ENCODE measurements at places on chromosomes 3 and 15.

DNA sequence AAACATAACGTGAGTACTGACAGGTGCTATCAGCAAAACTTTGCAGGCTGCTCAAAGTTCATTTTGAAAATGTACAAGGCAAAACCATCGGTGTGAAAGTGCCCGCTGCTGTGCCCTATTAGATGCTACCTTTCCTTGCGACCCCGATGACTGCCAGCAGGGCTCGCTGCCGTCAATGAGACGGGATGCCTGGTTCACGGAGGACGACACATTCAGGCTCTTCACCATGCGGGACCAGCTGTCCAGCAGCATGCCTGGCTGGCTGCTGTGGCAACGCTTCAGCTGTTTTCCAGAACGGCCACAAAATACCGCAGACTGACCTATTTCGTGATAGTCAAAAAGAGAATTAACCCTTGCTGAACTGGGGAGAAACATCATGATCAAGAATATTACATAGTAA lies 92.7 kb upstream of the OCA2 start:
- no peak for DNase-seq

- no peak for DNase-seq
These were observed 6.0 kb downstream of the NCBP2 start for GRCh38 chr3:196936288-196936687.

DNA sequence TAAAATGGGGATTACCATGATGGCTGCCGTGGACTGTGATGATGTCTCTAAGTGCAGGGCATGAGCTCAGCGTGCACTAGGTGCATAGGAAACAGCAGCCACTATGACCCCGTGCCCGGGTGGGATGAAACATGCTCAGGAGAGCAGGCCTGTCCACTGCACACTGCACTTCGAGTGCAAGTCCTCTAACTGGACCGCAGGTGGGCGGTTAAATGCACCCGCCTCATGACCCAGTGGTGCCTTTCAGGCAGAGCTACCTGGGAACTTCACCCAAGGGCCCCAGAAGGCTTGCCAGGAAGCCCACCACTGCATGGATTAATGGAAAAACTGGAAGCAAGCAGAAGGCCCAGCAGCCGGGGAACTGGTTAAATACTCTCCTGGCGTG lies 34.0 kb downstream of the PRKCD start:
- DNase-seq = no peak

DNA sequence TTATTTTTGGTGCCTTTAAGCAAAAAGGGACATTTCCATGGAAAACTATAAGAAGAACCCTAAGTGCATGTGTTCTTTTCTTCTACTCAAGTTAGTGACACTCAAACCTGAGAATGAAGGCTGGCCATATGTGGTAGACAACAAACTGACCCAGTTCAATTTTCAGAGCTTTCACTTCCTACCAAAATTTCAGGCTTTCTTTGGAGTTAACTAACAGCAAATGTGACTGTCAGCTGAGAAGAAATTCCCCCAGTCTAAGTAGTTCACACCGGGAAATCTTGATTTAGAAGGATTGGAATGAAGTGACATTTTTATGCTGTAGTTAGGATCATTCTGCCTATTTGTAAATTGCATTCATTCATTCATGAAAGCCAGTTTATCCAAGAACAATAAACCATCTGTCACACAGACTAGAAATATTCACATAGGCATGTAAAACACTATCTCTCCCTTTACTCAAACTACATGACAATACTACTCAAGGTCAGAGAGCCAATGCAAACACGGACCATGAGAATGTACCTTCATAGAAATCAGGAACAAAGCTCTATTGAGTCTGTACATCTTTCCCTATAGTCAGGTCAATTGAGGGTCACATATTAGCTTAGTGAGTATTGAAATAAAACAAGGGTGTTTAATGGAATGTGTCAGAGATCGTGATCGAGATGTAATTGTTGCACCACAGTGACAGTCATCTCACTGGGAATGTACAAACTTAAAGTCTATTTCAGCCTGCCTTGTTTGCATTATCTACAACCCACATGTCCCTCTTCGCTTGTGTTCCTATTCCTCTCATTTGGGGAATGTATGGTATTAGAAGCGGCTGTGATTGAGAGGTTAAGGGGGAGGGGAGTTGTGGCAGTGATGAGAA lies 113.8 kb upstream of the TGFBR2 start:
- no peak for DNase-seq

DNA sequence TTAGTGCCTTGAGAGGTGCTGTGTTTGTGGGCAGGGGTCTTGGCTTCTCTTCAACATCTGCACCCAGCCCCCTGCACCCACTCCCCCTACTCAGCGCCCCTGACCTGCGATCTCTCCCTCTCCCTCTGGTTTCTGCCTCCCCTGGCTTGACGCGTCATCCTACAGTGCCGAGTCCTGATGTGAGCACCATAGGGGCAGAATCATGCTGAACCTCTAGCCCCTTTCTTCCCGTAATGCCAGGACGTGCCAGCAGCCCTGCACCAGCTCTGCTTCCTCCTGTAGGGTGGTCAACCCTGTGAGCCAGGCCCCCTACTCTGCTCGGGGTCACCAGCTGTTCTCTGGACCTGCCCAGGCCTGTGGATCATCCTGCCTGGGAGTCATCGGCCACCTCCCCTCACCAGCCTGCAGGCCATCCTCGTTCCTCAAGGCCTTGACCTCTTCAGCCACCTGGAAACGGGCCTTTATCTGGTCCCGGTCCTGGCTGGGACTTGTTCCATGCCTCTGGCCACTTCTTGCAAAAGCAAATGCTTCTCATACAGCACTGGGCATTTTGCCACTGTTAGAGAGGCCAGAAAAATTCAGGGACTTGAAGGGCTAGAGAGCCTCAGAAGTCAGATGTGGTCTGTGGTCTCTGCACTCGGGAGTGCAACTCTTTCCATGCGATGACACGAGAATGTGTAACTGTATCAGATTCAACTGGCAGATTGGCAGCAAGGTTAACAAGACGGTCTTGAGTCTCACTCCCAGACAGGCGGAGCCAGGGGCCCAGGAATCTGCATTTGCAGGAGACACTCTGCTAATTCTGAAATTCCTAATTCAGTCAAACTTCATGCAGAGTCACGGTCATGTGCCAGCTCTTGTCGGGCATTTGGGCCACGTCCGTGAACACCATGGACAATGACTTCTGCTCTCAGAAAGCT lies 16.7 kb upstream of the KLF15 start:
- DNase-seq = no peak

DNA sequence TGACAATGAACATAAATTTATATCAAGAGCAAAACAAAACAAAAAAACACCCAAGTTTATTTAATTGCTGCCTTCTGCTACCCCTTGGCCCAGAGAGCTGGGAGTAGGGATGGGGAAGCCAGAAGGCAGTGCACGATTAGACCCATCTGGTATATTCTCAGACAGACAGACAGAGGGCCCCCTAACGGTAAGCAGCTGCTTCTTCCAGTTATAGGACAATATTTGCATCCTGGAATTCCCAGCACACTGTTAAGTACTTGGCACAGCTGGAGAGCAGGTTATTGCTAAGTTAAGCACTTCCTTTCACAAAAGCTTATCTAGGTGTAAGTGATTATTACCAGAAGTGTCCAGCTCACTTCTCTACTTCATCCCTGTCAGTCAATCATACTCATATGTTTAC lies 39.3 kb downstream of the C2CD4B start:
- no peak for DNase-seq

DNA sequence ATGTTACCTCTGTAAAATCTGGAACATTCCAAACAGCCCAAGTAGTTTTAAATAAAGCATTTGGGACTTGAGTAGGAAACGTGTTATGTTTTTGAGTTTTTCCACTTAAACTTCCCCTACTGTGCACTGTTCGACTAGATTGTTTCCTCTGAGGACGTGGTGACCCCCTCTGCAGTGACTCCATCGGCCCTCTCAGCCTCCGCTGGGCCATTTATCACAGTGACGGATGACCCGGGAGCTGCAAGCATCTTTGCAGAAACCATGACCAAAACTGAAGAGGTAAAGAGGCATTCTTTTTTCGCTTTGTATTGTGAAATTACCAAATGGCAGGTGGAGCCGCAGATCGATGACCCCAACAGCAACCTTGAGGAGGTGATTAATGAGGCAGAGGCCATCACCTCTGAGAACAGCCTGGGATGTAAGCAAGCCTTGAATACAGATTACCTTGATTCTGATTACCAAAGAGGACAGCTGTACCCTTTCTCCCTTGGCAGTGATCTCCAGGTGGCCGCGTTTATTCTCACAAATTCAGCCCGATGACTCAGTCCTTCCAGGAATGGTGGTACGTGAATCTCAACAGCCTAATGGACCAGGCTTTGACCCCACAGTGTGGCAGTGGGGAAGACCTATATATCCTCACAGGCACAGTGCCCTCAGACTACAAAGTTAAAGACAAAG lies 79.1 kb upstream of the FAN1 start:
- no peak for DNase-seq

GRCh38 chr15:52326756-52327155 lies 31.2 kb upstream of the MYO5C start:
- no peak for DNase-seq

DNA sequence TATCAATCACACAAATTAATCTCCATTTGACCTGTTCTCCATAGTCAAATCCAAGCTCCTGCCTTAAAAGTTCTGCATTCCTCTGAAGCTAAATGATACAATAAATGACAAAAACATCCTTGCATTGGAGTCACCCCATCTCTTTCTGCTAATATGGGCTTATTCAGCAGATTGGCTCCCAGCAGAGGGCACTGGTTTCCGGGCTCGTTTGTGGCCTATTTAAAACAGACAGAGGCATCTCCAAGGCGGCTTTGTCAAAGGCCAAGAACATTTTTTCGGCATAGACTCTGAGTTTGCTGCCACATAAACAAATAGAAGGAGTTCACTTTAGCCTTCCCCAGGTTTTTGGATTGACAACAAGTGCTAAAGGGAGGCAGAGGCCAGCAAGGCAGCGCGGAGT lies 204.4 kb upstream of the RASGRP1 start:
- no peak for DNase-seq

DNA sequence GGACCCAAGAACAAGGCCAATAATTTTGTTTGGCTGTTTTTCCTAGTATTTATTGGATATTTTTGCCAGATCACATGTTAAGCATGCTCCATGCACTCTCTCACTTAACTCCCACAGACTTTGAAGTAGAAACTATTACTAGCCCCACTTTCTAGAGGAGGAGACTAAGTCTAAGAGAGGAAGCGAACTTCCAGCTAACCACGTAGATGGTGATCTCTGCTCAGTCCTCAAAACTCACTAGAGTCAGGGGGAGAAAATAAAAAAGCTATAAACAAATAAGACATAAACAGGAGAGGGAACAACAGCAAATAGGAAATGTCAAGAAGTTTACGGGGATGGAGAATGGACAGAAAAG lies 481.0 kb upstream of the PROK2 start:
- no peak for DNase-seq

GRCh38 chr15:71052356-71052755 lies 62.9 kb upstream of the THSD4 start:
- DNase-seq = no peak

GRCh38 chr3:26381411-26381810 lies 241.2 kb upstream of the LRRC3B start:
- DNase-seq = no peak

DNA sequence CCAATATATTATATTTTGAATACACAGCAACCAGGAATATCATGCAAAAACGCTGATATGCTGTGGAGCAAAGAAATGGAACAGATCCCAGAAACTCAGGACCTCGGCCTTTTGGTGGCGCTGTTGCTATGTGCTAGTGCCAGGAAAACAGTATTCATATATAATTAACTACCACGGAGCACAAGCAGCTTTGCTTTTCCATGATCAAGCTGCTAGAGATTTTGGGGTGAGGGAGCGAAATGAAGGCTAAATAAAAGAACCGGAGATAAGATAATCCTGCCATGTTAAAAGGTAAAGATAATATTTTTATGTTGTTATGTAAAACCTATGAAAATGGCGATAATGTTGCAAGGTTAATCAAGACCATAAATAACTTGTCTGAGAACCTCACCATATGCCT lies 157.7 kb upstream of the FAM3D start:
- no peak for DNase-seq

GRCh38 chr3:127775398-127776109 lies 46.8 kb downstream of the MGLL start:
- no peak for DNase-seq

DNA sequence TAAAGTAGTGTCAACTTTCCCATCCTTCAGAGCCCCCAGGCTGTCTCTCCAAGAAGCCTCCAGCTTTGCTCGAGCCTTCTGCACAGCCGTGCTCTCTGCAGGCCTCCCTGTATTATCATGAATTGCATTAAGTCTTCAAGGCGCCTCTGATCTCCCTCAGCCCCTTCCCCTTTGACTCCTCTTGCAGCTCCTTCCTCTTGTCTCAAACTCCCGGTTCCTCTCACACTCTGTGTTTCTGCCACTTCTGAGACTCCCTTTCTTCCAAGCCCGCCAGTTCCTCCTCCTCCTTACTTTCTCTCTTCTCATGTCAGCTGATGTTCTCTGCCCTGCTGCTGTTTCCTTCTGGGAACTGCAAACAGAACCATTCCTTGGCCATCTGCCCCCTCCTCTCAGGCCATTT lies 418.8 kb downstream of the EPHB1 start:
- no peak for DNase-seq

- no peak for DNase-seq
These were observed 282.5 kb upstream of the ICE2 start for GRCh38 chr15:60761505-60761845.

DNA sequence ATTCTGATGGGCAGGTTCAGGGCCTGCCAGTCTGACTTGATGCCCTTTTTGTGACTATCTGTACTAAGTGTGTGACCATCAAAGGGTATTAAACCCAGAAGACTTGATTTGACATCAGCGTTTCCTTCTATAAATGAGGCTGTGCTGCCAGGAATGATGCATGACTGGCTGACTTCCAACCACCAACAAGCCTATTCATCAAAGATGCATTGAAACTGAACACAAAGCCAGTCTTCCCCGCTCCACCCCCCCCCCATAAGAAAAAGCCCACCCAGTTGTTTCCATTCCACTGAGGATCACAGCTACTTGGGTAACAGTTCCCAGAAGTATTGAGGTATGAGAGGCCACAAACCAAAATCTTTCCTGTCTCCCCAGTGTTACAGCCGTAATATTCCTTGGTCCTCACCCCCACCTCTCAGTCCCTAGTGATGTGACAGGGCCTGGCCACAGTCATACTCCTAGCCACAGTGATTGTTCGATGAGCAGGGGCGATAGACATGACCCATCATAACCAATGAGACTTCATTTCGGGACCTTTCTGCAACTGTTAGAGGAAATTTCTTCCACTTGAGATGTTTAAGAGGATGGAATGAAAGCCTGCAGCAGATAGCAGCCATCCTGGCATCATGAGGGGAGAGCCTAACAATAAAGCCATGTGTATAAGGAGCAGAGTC lies 22.6 kb downstream of the SH3BP5 start:
- DNase-seq = no peak

- DNase-seq = no peak
These were observed 495 bp upstream of the NXPE3 start for GRCh38 chr3:101778385-101779046.

GRCh38 chr3:194713299-194714136 lies 27.8 kb downstream of the FAM43A start:
- DNase-seq = no peak

GRCh38 chr15:44265757-44266156 lies 22.8 kb upstream of the GOLM2 start:
- no peak for DNase-seq

DNA sequence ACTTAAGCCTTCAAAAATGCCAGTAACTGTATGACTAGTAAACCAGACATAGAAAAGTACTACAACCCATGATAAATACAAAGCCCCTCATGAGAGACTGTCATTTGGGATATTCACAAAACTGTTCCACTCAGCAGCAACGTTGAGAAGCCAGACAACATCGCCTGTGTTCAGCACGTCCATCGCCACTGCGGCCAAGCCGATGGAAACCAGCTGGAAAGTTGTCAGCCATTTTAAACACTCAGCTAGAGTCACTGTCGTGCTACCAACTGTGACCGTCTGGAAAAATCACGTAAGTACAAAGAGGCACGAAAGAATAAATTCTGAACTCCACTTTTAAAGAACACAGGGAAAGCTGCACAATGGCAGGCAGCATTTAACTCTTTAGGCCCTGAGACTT lies 340.7 kb upstream of the WNT5A start:
- DNase-seq = no peak
